ENCODE measurements at places on chromosomes 2 and 18.

DNA sequence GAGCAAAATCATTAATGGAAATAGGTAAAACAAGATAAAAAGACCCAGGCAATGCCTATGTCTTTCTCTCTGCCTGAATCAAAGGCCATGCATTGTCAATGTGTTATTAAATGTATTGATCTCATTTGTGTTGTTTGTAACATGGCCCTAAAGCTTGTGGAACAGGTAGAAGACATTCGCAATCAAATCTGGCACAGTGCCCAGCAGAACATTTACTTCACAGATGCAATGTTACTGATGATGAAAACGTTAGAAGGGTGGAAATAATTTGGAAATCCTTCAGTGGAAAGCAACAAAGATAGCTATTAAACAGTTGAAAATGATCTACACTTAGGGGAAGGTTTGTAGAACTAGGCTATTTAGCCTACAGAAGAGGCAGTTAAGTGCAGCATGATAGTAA is 368.2 kb downstream of the EPHA4 start:
- no peak for DNase-seq

DNA sequence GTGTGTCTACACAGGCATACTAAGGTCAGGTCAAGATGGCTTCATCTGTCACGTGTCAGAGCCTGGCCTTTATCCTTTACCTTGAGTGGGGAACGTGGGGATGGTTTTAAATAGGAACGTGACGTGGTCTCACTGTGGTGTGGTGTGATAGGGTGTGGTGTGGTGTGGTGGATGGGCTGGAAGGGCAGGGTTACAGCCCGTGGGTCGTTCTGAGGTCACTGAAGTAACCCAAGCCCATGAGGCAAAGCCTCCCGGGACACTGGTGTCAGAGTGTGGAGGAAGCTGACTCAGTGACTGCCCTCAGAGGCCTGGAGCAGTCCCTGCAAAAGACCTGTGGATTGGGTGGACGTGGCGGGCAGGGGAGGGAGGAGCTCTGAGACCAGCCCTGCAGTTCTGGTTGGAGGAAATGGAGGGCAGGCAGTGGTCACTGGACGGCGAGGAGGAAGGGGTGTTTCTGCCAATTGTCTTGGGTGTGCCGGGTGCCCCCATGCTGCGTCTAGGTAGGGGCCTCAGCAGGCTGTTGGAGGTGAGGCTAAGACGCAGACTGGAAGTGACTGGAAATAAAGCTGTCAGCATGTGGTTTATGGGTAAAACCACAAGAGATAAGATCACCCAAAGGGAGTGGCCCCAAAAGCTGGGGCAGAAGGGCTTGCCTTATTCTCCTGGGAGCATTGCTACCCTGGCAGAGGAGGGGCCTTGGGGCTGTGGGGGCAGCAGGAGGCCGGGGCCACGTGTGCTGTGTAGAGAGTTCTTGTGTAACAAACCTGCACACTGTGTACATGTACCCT is 84.8 kb downstream of the SH3RF3 start:
- peak; percentile 82 for DNase-seq

- peak; percentile 54 for DNase-seq
Measured at GRCh38 chr2:98936353-98937351, 627 bp upstream of the CRACDL start.

DNA sequence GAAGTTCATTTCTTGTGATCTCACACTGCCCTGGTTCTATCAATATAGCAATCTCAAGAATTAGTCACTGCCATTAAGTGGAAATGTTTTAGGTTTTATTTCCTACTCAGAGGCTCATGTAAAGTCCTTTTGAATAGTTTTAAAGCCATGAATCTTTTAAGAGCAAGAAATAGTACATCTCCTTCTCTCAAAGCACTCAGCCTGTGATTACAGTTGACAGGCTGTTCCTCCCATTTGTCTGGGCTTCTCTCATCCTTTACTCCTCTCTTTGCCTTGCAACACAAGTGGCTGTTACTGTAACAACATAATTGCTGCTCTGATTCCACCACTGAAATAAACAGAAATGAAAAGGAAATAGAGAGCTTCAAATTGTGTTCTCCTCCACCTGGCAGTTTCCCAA is 18.4 kb downstream of the GRP start:
- DNase-seq, result no peak

GRCh38 chr2:240603081-240603835 is 16.7 kb downstream of the CAPN10 start:
- no peak for DNase-seq

DNA sequence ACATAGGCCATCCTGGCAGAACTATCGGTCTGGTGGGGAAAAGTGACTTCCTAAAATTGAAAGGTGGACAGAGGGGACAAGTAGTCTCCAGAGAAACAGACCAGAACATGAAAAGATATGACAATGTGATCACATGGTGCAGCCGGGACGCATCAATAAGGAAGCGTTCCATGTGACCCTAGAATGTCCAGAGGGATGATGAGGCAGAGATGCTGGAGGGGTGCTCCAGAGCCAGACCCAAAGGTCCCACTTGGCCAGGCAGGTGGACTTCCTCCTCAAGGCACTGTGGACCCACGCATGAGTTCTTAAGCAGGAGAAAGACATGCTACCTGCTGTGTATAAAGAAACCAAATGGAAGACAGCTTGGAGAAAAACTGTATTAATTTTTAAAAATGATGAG is 50.2 kb downstream of the CDH2 start:
- DNase-seq, result no peak

GRCh38 chr18:44987371-44987770 is 306.7 kb downstream of the SETBP1 start:
- DNase-seq, result no peak

- peak; percentile 42 for DNase-seq
Measured at GRCh38 chr18:49214706-49215105, 245.7 kb downstream of the DYM start.

- peak; percentile 66 for DNase-seq
Measured at GRCh38 chr2:13676269-13676668, 956.2 kb upstream of the LRATD1 start.

GRCh38 chr2:216426166-216426777 is 14.0 kb downstream of the SMARCAL1 start:
- no peak for DNase-seq

- no peak for DNase-seq
Measured at GRCh38 chr2:118657466-118657865, 190.0 kb downstream of the EN1 start.

DNA sequence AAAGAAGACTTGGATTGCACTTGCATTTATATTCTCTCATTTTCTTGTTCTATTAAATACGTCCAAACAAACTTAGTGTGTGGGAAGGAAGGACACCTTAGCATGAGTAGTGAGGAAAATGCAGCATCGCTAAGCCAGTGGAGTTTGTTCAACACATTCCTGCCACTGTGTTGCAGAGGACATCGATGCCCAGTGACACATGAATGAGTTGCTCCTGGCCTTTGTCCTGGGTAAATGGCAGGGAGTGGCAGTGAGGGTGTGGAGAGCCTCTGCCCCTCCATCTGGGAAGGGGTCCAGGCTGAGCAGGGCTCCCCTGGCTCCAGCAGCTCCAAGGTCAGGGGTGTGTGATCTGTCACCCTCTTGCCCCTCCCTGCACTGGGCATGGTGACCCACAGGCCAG is 75.9 kb downstream of the CABLES1 start:
- no peak for DNase-seq

GRCh38 chr2:29802986-29803385 is 118.4 kb downstream of the ALK start:
- DNase-seq, result peak; percentile 6

GRCh38 chr2:221997683-221998082 is 301.1 kb downstream of the PAX3 start:
- DNase-seq, result no peak

DNA sequence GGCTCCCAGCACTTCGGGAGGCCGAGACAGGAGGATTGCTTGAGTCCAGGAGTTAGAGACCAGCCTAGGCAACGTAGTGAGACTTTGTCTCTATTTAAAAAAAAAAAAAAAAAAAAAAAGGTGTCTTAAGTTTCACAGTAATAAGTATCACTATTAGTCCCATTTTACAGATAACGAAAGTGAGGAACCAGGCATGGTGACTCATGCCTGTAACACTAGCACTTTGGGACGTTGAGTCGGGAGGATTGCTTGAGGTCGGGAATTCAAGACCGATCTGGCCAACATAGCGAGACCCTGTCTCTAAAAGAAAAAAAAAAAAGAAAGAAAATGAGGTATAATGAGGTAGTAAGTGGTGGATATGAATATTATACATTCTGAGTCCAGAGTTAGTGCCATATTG is 2.5 kb downstream of the KCNJ13 start:
- no peak for DNase-seq

GRCh38 chr2:38797250-38797676 is 19.3 kb downstream of the GEMIN6 start:
- DNase-seq, result no peak

- DNase-seq, result no peak
Measured at GRCh38 chr2:238158509-238159070, at the start of gene ERFE. Gene ERFE, plus strand, starts transcription at chr2:238158970. Its CDS starts 38 bp downstream, at chr2:238159008.
